ENCODE measurements at places on chromosomes 4 and X.

GRCh38 chr4:140937866-140938265 is 181.7 kb upstream of the TBC1D9 start:
- no peak for DNase-seq

- no peak for DNase-seq
Observed at GRCh38 chr4:6718932-6719610, 3.1 kb downstream of the BLOC1S4 start.

DNA sequence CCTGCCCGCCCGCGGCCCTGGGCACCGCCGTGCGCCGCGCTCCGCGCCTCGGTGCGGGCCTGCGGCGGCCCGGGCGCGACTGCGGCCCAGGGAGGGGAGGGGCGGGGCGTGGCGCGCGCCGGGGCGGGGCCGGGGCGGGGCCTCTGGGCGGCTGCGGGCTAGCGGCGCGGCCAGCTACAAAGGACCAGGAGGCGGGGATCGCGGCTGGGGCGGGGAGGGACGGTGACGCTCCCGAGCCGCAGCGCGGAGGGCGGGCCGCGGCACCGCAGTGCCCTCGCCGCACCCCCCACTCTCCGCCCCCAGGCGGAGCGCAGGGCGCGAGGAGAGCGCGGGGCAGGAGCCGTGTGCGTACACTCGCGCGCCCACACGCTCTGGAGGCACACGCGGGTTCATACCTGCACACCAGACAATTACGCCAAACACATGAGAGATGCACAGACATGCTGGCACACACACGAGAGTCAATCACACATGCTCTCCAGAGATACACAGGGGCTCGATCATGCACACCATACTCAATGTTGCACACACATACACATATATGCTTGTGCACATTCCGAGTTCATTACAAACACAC is at the start of gene CRMP1:
TSS of gene CRMP1 (minus strand) at position 83 of the 577 bp plus-strand sequence. CDS start 117 bp downstream, outside the sequence.
- no peak for DNase-seq

DNA sequence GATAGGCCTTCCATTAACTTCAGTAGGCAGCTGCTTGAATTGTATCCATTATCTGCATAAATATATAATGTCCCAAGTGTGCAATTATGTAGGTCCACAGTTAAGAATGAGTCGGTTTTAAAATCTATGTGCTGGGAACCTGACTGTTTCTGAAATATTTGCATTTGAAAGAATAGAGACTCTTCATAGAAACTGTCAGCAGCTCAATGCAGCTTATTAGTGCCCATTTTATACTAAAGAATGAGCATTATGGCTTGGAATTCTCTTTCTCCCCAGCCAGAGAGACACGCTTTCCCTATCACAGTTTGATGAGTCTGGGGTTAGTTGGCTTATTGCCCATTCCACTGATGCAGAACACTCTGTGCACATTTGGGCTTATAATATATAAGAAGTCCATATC is 202.0 kb upstream of the PCDH7 start:
- DNase-seq = no peak

- DNase-seq = no peak
Observed at GRCh38 chr4:182695842-182696241, 221.3 kb downstream of the DCTD start.

GRCh38 chrX:10423716-10424115 is 196.7 kb downstream of the MID1 start:
- no peak for DNase-seq

GRCh38 chr4:57966987-57967760 is 857.0 kb upstream of the IGFBP7 start:
- no peak for DNase-seq

DNA sequence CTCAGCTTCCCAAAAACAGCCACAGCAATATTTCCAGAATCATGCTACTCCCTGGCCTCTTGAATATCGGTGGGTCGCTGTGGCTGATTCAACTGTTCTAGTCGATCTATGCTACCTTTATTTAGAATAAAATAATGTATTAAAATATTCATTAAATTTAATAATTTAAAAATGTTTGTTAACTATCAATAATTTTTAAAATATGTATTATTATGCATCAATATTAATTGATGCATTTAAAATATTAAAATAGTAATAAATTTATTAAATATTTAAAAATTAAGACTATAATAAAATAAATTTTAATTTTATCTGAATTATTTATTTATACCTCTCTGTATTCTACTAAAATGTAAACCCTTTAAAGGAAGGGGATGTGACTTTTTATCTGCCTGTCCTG is 19.0 kb downstream of the ARSD start:
- DNase-seq = no peak

GRCh38 chr4:42519803-42520417 is 122.6 kb downstream of the SHISA3 start:
- peak; percentile 4 for DNase-seq

- no peak for DNase-seq
Observed at GRCh38 chr4:40262077-40262528, 65.3 kb downstream of the RHOH start.

- no peak for DNase-seq
Observed at GRCh38 chr4:2875556-2875955, 31.9 kb downstream of the ADD1 start.

DNA sequence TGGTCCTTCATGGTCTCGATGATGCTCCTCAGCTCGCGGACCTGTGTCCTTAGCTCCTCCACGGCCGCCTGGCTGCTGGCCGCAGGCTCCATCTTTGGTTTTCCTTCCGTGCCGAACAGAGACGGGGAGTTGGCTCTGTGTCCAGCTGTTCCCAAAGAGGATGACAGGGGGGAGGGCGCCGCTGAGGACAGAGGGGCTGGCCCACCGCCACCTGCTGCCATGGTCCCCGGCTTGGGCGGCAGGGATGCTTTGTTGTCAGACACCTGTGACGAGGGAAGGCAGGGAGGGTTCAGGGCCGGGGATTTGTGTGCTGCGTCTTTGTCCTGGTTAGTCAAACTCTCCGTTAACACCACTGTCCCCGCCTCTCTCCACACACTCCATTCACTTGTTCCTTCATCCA is 26.6 kb upstream of the MAP3K15 start:
- no peak for DNase-seq

GRCh38 chrX:3627594-3627993 is 85.9 kb downstream of the PRKX start:
- no peak for DNase-seq

GRCh38 chr4:8675383-8675782 is 82.8 kb downstream of the CPZ start:
- DNase-seq = peak; percentile 32

- no peak for DNase-seq
Observed at GRCh38 chrX:28697732-28698131, 110.5 kb downstream of the IL1RAPL1 start.

DNA sequence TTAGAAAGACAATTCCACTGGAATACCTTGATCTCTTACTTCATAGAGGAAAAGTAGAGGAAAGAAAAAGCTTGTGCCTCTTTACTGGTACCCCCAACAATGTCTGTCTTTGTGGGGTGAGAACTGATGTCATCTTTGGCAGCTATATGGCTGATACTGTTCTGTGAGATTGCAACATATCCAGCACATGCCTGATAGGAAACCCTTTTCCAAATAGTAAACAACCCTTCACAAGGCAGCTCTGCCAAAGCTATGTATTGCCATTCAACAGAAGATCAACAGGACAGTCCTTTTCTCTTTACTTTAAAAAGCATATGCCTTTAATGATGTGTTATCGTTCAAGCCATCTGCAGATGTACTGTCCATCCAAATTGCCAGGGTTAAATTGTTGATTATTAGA is 105.9 kb downstream of the IL1RAPL1 start:
- DNase-seq = no peak

GRCh38 chrX:2965965-2966364 is 36.8 kb upstream of the ARSD start:
- DNase-seq = no peak

- no peak for DNase-seq
Observed at GRCh38 chr4:22906045-22906444, 213.3 kb downstream of the GBA3 start.

DNA sequence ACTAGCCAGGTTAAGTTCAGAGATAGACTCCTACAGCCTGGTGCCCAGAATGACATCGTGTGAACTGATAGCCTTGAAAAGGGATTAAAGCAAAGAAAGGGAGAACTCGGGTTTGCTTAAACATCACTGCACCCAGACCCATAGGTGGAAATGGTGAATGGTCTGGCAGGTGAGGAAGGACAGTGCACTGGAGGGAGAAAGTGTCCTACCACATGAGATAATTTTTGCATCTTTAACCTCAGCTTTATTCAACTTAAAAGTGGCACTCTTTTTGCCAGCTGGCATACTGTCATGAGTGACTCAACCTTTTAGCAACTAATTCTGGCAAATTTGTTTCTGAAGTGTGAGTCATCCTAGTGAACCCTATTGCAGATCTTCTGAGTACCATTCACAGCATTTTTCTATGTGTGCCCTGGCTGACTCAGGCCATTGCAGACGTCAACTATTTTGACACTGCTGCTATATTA is 53.0 kb upstream of the DAPP1 start:
- DNase-seq = no peak

DNA sequence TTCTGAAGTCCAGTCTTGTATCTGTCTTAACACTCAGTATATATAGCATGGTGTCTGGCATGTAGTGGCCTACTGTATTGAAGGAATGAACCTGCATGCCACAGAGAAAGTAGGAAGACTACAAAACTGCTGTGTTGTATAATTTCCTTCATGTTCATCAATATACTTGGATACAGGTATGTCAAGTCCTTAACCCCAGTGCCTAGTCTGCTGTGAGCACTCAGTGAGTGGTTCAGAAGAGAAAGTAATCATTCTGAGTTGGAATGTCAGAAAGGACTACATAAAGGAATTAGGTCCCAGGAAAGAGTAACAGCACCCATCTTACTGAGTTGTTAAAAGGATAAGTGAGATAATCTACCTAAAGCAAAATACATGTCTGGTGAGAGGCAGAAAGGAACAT is 32.0 kb downstream of the ABCE1 start:
- no peak for DNase-seq

DNA sequence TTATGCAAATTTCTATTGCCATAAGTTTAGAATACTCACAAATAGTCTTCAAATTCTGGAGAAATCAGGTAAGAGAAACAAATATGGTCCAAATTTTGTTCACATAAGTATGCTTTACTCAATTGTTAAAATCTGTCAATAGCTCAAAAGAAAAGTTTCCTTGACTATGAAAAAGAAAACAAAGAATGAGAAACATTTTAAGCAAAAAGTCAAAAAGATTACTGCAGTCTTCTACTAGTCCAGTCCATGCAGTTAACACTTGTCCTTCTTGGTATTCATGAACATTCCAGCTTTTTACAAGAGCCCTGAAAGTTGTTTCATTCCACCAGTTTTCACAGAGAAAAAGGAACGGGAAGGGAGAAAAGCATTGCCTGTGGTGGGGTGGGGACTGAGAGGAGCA is 54.7 kb upstream of the ZXDA start:
- DNase-seq = no peak

DNA sequence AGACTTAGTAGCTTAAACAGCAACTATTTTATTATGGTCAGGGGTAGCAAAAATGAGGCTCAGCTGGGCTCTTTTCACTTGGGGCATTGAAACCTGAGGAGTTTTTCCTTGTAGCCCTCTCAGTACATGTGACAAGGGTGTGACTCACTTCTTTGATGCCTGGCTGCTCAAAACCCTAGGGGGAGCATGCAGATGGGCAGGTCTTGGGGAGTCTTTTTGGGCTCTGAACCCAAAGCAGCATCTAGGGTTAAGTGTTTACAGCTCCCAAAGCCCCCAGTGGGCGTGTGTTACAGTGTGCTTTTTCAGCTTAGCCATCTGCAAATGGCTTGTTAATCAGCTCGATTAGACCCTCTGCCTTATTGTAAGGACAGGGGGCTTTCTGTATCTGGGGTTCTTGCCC is 1752.7 kb downstream of the PCDH7 start:
- DNase-seq = no peak

DNA sequence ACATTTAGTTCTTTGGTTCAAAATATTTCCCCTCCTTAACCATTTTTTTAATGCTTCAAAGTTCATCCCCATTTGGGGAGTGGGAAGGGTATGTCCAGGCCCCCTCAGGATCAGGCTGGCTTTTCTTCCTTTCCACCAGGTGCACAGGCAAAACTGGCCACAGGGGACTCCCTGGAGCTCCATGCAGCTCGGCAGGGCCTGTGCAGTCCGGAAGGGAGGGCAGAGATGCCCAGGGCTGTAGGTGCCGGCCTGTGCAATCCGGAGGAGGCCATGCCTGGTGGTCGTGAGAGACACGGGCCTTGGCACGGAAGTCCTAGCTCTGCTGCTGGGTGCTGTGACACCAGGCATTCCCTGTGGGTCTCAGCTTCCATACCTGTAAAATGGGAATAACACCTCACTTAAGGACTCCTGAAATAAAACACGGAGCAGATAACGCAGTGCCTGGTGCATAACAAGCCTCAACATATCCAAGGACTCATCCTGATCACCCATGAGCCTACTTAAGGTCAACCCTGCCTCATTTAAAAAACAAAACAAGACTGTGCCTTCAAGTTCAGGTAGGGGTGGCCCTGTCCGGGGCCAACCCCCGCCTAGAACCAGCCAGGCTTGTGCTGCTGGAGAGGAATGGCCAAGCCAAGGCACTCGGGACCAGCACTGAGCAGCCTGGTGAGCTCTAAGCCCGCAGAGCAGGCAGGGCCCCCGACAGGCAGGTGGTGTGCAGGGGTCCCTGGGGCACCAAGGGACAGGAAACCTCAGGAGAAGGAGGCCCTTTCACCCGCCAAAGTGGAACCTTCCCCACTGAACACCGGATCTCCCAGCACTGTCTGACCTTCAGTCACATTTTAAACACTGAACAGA is 21.2 kb upstream of the CYP4V2 start:
- DNase-seq = no peak

DNA sequence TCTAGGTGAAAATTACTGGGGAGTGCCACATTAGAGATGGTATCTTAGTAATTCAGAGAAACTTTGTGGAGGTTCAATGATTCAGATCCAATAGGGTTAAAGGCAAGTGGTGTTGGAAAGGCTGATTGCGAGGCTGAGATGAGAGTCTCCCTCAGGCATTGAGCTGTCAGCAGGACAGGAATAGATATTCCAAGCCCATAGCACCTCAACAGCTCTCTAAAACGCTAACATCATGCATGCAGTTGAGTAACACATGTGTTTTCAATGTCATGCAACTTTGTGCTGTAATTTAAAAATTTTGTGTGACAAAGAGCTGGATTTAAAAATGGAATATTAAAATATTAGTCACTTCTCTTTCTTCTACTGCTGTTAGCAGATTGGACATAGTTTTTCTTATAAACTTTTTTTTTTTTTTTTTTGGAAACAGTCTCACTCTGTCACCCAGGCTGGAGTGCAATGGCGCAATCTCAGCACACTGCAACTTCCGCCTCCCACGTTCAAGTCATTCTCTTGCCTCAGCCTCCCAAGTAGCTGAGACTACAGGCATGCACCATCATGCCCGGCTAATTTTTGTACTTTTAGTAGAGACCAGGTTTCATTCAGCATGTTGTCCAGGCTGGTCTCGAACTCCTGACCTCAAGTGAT is 173.5 kb upstream of the C1QTNF7 start:
- DNase-seq = no peak
